ENCODE measurements at places on chromosomes 3 and 15.

GRCh38 chr15:31325595-31326155 lies 960 bp upstream of the KLF13 start:
- DNase-seq: no peak

- no peak for DNase-seq
These were observed 16.3 kb downstream of the C3orf20 start for GRCh38 chr3:14691239-14691638.

DNA sequence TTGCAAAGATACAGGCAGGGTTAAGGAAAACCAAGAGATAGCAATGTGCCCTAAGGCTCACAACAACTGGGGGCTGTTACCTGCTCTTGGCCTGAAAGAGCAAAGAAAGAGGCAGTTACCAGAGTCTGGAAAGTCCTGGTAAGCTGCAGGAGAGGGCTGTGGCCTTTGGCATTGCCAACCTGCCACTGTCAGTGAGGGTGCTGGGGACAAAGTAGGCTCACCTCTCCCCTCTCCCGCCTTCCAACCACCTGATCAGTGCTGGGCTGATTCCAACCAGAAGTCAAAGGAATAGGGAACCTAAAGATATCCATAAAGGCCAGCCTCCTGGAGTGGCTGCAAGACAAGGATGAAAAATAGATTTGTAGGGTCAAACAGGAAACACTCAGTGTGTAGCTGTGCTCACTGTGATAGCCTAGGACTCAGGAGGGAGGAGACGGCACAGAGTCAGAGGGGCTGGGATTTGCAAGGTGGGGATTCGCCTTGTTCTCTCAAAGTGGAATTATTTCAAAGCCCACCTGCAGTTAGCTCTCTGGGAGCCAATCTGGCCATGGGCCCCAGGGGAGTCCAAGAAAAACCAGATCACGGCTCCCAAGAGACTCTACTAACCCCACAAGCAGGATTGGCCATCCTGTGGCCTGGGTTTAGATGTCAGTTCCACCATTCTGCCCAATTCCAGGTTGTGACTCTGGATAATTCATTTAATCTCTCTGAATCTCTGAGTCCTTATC lies 204.0 kb upstream of the BCL6 start:
- no peak for DNase-seq

DNA sequence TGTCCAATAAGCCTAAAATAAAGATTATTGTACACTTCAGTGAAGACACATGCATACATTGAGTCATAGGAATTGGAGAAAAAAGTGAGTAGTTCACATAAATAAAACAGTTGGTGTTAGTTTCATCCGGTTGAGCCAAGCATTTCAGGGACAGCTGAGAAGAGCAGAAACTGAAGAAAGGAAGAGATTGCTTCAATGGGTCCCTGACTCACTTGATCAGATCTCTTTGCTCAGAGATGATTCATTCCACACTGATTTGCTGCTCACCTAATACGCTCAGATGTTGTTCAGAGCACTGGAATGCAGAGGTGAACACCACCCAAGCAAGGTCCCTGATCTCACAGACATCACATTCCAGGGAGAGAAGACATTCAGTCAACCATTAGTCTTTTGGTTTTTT lies 93.7 kb downstream of the RAD18 start:
- no peak for DNase-seq

GRCh38 chr3:156865732-156866131 lies 39.6 kb downstream of the LEKR1 start:
- DNase-seq: no peak

DNA sequence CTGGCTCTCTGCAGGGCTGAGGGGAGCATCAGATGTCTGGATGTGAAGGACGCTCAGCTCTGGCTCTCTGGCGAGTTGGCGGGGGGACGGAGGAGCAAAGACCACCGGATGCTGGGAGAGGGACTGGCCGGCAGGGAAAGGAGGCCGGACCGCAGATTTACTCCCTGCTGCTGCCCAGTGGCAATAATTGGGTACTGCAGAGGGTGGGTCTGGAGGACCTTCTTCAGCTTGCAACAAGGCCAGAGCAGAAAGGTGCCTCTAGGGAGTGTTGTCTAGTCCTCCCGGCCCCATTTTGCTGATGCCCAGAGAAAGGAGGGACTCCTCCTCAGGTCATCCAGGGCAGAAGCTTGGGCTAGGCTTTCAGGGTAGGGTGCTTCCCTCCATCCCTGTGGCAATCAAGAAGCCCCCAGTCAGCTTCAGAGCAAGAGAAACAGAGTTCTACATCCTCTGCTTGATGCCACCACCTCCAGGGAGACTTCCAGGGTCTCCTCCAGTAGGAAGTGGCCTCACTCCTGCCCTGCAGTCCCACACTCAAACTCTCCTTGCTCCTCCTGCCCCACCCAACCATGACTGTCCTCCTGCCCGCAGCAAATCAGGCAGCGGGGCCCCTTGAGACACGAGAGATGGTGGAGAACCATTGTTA lies 20.3 kb upstream of the CSPG4 start:
- no peak for DNase-seq

DNA sequence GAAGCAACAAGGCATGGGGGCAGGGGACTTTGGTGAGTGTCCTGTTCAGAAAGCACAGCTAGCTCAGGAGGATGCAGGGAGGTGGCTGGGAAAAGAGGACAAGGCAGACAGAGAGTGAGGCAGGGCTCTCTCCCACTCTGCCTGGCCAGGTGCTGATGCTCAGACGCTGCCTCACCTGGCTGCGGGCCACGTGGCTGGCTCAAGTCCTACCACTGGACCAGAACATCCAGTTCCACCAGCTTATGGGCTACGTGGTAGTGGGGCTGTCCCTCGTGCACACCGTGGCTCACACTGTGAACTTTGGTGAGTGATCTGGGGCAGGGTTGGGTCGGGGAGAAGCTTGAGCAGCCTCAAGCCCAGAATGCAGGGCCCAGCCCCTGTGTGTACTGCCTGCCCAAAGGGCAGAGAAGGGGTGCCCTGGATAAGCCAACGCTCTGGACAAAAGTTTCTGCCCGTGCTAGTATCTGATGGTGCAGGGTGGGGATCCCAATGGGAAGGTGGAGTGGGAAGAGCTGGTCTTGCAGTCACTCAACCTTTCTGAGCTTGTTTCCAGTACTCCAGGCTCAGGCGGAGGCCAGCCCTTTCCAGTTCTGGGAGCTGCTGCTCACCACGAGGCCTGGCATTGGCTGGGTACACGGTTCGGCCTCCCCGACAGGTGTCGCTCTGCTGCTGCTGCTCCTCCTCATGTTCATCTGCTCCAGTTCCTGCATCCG lies 20.9 kb downstream of the NOX5 start:
- DNase-seq: no peak

GRCh38 chr3:20103731-20104130 lies 63.5 kb downstream of the KAT2B start:
- no peak for DNase-seq

- no peak for DNase-seq
These were observed 695 bp downstream of the METTL6 start for GRCh38 chr3:15426579-15427118.

- no peak for DNase-seq
These were observed 9.5 kb downstream of the COPS2 start for GRCh38 chr15:49145651-49146609.

DNA sequence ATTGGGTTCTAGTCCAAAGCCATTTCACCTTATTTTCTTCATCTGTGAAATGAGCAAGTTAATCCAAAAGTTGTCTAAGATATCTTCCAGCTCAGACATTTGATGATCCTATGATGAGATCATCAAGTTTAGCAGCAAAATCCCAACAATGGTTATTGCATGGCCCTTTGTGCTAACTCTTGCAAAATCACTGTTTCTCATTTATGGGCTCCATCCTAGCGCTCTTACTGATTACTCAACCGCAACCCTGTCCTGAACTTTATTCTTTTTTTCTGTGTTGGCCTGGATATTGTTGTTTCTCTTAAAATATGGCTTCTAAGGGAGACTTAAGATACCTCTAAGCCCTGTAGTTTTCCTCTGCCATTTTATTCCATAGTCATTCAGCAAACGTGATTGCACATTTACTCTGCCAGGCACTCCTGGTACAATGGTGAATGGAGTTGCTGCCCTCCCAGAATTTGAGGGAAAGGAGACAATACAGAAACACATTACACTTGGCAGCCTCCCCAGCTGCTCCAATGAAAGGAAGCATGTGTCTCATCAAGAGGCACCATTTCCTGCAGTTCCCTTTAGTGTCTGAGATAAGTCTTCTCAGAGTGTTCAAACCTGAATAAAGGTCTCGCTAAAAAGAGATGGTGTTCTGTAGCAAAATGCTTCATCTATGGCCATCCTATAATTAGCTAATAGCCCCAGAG lies 4.4 kb downstream of the GXYLT2 start:
- DNase-seq: no peak

DNA sequence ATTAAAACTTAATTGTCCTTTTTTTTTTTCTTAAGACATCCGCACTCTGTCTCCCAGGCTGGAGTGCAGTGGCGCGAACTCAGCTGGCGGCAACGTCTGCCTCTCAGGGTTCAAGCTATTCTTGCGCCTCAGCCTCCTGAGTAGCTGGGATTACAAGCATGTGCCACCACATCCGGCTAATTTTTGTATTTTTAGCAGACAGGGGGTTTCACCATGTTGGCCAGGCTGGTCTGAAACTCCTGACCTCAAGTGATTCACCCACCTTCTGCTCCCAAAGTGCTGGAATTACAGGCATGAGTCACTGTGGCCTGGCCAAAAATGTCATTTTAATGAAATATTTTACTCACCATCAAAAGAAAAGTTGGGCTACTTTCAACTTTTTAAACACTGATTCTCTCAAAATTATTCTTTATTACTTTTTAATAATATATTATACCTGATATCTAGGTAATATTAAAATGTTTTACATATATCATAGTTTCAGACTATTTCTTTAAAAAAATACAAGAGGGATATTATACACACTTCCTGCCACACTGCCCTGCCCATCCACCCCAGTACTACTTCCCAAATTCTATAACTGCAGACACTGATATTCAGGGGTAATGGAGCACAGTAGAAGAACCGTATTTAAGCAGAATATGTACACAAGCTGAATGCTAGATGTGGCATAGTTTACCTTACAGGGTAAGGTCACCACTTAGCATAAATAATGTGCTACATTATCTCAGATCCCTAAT lies 723.9 kb upstream of the ZNF385D start:
- no peak for DNase-seq

- no peak for DNase-seq
These were observed 23.0 kb upstream of the CACNA2D3 start for GRCh38 chr3:54099381-54099780.

GRCh38 chr3:154786724-154787123 lies 293.4 kb upstream of the MME start:
- DNase-seq: no peak

DNA sequence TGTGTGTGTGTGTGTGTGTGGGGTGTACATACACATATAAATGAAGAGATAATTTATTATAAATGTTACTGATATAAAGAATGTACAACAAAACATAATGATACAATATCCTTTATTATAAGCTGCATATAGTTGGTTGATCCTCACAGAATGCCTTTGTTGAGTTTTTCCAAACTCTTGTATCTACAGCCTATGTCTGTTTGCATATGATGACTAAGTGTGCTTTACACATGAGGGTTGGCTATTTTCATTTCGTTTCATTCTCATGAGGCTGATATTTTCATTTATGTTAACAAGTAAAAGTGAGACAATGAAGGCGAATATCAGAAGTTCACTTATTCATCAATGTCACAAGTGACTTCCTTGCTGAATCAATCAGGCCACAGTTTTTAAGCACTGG lies 45.1 kb downstream of the TM2D3 start:
- no peak for DNase-seq

DNA sequence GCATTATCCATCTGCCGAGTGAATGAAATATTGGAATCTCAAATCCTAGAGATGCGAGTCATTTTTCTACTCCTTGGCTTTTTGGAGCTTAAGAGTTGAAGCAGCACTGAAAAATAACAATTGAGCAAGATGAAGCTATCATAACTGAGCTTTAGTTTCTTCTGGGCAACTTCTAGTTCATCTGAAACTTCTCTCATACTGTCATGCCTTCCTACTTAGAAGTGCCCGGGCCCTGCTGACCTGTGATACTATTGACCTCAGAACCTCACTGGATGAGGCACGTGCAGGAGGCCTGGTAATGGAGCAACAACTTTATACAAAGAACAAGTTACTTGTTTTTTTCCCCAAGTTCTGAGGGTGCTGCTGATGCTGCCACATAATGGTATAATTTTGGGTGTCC lies 48.5 kb upstream of the P3H2 start:
- DNase-seq: no peak

GRCh38 chr3:17473761-17474160 lies 268.7 kb downstream of the TBC1D5 start:
- no peak for DNase-seq

- DNase-seq: peak; percentile 85
These were observed 107.4 kb downstream of the LRIG1 start for GRCh38 chr3:66393333-66394005.

DNA sequence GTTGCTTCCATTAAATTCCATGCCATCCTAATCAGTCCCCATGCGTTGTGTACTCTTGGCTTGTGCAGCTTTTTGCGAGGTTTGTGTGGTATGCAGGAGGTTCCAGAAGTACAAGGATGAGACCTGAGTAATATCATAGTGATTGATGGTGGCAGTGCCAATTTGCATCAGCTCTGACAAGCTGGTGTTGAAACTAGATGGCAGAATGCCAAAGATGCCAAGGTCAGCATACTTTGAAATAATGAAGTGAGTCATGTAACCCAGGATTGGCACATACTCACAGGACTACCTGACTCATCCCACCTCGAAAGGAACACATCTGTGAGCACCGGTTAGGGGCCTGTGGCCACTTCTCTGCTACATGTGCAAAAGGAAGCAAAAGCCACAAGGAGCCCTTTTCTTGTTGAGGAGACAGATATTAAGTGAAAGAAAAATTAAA lies 14.3 kb downstream of the KAT2B start:
- peak; percentile 37 for DNase-seq

- no peak for DNase-seq
These were observed 186.9 kb downstream of the ARRDC4 start for GRCh38 chr15:98147415-98147814.

GRCh38 chr15:23877502-23878412 lies 190.7 kb upstream of the NDN start:
- DNase-seq: no peak

DNA sequence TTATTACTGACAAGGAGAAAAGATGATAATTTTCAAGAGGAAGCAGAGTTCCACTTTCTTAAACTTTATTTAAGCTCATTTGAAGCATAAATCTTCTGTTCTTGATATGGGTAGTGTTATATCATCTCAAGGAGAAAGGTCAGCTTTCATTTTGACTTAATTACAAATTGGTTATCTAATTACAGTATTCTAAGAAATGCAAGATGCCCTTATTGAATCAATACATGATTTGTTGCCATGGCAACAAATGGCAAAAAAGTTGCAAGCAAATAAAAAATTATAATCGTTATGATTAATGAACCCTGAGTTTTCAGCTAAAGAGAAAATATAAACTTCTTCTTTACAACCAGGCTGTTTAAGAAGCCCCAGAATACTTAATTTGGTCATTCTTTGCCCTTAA lies 622.7 kb downstream of the RBMS3 start:
- no peak for DNase-seq

- DNase-seq: no peak
These were observed 28.7 kb upstream of the GBE1 start for GRCh38 chr3:81790117-81790516.

- no peak for DNase-seq
These were observed 15.5 kb downstream of the SLCO2A1 start for GRCh38 chr3:134014270-134014669.
